ENCODE measurements at places on chromosomes 5 and 9.

- H3K4me1 ChIP-seq: no peaks in the 10 kb centered on the region
- H3K27ac ChIP-seq: no peak overlapping the region
- no peaks in the 10 kb centered on the region for H3K27me3 ChIP-seq
- no peak overlapping the region for H3K4me3 ChIP-seq
- no peak for DNase-seq
Observed at GRCh38 chr9:108834959-108835665, 20.7 kb downstream of the ACTL7B start.

- no peaks in the 10 kb centered on the region for H3K4me1 ChIP-seq
- H3K27me3 ChIP-seq: no peaks in the 10 kb centered on the region
- no peak within 1 kb of the TSS for H3K4me3 ChIP-seq
- no peaks in the 10 kb centered on the region for H3K36me3 ChIP-seq
Observed at GRCh38 chr9:135561391-135562234, at the start of gene PAEP. Gene PAEP, plus strand, starts transcription at chr9:135561756.

GRCh38 chr9:99635032-99635431 is 186.7 kb upstream of the NR4A3 start:
- H3K27me3 ChIP-seq: no peaks in the 10 kb centered on the region
- no peak overlapping the region for H3K27ac ChIP-seq
- H3K4me3 ChIP-seq: no peak overlapping the region

- H3K4me3 ChIP-seq: no peak overlapping the region
- no peak overlapping the region for H3K27ac ChIP-seq
- no peak for DNase-seq
- no peaks in the 10 kb centered on the region for H3K27me3 ChIP-seq
- H3K36me3 ChIP-seq: no peaks in the 10 kb centered on the region
Observed at GRCh38 chr9:38518826-38519225, 94.6 kb upstream of the IGFBPL1 start.

DNA sequence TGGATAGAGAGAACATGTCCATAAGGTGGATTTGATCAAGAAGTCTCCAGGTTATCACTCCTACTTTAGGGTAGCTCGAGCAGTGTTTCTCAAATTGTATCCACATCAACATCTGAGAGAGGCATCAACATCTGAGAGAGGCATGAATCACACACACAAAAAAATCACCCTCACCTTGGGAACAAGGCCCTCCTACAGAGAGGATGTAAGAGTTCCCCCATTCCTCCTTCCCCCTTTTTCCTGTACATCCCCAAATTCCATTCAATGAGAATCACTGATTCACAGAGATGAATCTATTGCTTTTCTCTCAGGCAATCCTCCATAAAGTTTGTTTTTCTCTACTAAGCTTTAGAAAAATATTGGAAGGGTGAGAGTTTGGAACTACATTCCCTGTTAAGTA is 233.4 kb upstream of the CDH6 start:
- no peak overlapping the region for H3K4me3 ChIP-seq
- H3K27ac ChIP-seq: no peak overlapping the region
- no peaks in the 10 kb centered on the region for H3K36me3 ChIP-seq
- H3K4me1 ChIP-seq: no peaks in the 10 kb centered on the region

GRCh38 chr5:57666582-57666981 is 184.0 kb upstream of the ACTBL2 start:
- no peaks in the 10 kb centered on the region for H3K27me3 ChIP-seq
- H3K27ac ChIP-seq: no peak overlapping the region
- H3K4me3 ChIP-seq: no peak overlapping the region
- DNase-seq: no peak
- no peaks in the 10 kb centered on the region for H3K4me1 ChIP-seq

Data from thymus (tissue), 14 donors.